Chondrocyte (in vitro differentiated cells): ENCODE measurements at places on chromosomes 3 and 15. TPM values are rescaled to one million over a fixed set of nuclear protein-coding genes. Genes with fewer than 3 reads are reported as not detected.

- H3K27me3 ChIP-seq: no peaks in the 10 kb centered on the region
- peak overlapping the region; percentile 78 for H3K4me3 ChIP-seq
- DNase-seq: no peak
- peaks cover 79% of the 10 kb centered on the region for H3K4me1 ChIP-seq
- peaks cover 17% of the 10 kb centered on the region for H3K36me3 ChIP-seq
Observed at GRCh38 chr3:99871231-99872045, 53.8 kb downstream of the CMSS1 start.

DNA sequence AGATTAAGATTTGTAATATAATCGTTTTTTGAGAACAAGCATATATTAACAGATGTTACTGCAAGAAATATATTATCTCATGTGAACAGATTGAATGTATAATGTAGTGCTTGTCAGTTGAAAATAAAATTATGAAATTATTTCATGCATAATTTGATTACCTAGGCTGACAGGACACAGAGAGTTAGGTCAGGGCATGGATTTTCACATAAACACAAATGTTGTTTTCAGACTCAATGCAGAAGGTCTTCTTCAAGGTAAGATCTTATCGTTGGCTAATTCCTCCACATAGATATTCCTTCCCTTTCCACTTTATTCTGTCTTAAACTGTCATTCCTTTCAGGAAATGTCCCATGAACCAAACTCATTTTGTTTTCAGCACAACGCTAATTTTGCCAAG, 20.1 kb upstream of the TM4SF1 start:
- no peak for DNase-seq
- H3K27me3 ChIP-seq: no peaks in the 10 kb centered on the region
- H3K27ac ChIP-seq: no peak overlapping the region
- peaks cover 62% of the 10 kb centered on the region for H3K4me1 ChIP-seq

DNA sequence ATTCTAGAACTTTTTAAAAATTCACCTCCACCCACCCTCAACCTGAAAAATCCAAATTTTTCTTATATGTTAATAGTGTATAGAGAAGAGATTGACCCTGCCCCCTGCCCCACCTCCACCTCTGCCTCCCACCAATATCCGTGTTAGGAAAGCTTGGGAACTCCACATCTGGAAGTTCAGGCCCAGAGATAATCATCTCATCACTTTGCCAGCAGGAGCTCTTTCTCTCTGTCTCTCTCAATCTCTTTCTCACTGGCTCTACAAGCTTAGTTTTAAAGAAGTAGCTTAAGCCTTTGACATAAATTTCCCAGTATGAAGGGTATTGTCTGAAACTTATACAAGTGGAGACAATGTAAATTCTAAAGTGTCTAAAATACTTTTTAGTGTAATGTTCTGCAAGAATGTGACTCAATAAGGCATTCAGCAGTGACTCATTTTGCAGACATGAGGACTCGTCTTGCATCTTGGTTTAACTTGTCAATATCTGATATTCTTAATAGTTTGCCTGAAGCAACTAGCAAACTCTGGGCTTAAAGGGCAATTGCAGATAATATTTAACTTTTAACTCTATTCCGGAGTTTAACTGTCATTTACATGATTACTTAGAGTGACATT, 299.8 kb upstream of the EPHA3 start:
- no peak for DNase-seq
- no peaks in the 10 kb centered on the region for H3K36me3 ChIP-seq
- H3K4me3 ChIP-seq: no peak overlapping the region
- H3K4me1 ChIP-seq: peaks cover 33% of the 10 kb centered on the region
- H3K27me3 ChIP-seq: no peaks in the 10 kb centered on the region

DNA sequence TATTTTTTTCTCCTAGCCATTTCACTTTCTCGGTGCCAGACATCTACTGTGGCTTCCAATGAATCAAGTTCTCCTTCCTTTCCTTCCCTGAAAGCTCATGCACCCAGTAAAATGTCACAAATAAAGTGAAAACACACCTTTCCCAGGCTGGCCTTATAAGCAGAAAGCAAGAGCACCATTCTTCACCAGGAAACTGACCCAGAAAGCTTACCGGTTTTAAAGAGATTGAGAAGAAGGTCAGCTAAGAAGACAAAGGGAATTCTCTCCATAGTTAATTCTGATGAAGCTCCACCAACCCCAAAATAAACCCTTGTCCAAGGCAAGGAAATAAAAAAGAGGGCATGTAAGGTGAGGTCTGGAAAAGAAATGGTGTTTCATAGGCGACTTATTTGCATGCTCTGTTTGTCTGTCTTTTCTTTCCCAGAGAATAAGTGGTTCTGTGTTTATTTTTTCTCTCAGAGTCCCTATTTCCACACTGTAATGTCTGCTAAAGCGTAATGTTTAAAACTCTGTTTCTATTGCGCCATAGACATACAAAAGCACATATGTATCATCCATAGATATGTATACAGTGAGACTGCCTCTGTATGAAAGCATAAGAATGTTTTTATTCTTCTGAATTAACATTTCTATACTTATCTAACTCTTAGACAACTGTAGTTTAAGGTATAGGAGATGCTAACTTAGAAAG, 2.8 kb downstream of the LSAMP start:
- H3K4me3 ChIP-seq: no peak overlapping the region
- peaks cover 24% of the 10 kb centered on the region for H3K4me1 ChIP-seq
- H3K27me3 ChIP-seq: peaks cover 21% of the 10 kb centered on the region

GRCh38 chr15:27422997-27423396, 452.0 kb downstream of the GABRG3 start:
- H3K36me3 ChIP-seq: no peaks in the 10 kb centered on the region
- no peaks in the 10 kb centered on the region for H3K4me1 ChIP-seq
- H3K27ac ChIP-seq: no peak overlapping the region
- H3K4me3 ChIP-seq: no peak overlapping the region

SERPINI2 gene
- not detected in 3 replicates for total RNA-seq
